NCI-H1048 (cell line): ENCODE measurements at places on chromosomes 2 and 18.

DNA sequence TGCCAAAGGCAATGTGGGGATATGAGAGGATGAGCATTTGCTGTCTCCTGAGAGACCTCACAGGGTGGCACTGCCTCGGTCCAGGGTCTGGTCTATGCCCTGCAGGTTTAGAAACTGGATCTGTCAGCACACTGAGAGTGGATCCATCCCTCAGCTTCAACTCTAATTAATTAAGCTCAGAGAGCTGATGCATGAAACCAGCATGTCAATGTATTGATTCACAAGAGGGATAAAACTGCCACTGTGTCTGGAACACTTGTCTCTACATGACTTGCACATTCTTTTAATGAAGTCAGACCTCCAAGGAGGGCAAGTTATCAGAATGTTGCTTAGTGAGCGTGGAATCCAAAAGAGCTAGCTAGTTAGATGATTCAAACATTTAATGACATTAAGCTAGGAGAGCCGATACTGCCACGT lies 22.5 kb upstream of the POLE4 start:
- DNase-seq, result no peak

DNA sequence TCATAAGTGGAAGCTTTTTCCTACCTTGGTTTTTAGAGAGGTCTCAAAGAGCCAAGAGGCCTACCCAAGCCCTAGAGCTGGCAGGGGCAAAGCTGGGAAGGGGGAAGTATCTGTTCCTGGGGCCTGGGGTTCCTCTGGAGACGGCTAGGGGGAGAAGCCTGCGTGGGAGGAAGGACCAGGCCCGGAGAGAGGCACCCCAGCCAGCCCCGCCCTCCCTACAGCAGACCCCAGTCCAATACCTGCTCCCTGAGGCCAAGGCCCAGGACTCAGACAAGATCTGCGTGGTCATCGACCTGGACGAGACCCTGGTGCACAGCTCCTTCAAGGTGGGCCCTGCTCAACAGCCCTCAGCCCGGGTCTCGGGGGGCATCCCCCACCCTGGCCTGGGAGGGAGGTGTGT lies 2.2 kb downstream of the CTDSP1 start:
- no peak for DNase-seq

DNA sequence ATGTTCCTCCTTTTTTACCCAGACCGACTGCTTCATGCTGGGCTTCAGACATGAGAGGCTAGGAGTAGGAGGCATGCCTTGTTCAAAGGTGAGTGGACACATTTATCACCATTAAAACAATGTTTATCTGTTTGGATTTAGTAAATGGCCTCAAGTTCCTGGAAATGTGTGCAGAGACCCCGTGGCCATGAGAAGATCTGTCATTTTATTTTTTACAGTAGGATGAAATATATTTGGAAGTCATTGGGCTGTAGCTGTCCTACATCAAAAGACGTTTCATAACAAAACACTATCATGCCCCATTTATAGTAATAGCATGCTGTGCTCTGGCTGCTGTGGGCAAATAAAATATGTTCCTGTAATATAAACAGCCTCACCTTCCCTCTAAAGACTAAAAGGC lies 403.9 kb upstream of the TNP1 start:
- no peak for DNase-seq

DNA sequence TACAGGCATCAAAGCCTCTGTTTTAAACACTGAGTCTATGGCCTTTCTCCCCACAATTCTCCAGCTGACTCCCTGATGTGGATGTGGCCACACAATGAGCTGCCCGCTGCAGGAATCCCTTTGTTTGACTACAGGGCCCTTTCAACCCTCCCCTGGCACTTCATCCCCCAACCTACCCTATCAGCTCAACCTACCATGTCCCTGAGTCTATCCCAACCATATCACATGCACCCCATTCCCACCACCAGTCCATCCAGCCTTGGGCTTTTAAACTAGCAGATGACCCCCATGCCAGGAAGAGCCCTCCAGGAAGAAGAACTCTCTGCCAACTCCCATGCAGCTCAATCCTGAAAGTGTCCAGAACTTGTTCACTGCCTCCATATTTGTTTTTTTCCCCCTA lies 46.9 kb upstream of the TEX51 start:
- no peak for DNase-seq

- DNase-seq, result no peak
Observed at GRCh38 chr2:207078186-207078798, 87.5 kb downstream of the KLF7 start.

- DNase-seq, result no peak
Observed at GRCh38 chr2:196987298-196987648, 60.8 kb upstream of the PGAP1 start.

GRCh38 chr2:11681722-11682589 lies 12.0 kb upstream of the NTSR2 start:
- DNase-seq, result peak; percentile 50

- no peak for DNase-seq
Observed at GRCh38 chr2:70906439-70907005, 29.2 kb upstream of the ATP6V1B1 start.

GRCh38 chr2:217934321-217935131 lies 68.3 kb downstream of the TNS1 start:
- no peak for DNase-seq

DNA sequence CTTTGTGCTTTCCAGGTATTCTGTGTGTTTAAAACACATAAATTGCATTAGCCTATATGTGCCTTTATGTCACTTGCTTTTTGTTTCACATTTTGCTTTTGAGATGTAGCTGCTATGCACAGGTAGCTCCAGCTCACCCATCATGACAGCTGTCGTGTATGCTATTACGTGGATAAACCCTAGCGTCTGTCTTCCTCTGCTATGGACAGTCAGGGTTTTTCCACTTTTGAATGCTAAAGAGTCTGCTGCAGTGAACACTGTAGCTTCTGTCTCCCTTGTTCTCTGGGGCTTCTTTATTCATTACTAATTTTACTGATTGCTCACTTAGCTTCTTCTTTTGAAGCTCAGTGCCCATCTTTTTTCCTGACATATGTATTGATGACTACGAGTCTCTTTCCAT lies 24.7 kb upstream of the MBP start:
- no peak for DNase-seq

- DNase-seq, result no peak
Observed at GRCh38 chr2:86781363-86781762, 9.3 kb downstream of the CD8A start.

DNA sequence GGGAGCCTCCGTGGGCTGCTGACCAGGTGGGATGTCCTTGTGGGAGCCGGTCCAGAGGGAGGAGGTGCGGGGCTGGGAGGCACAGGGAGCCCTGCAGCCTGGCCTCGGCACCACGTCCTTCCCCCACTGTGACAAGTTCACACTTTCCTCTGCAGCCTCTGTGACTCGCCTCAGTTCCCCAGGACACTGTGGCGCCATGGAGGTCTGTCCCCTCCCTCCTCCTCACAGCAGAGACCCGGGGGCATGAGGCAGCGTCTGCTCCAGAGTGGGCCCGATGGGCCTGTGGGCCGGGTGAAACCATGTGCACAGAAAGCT lies 27.3 kb upstream of the KCNG2 start:
- no peak for DNase-seq

DNA sequence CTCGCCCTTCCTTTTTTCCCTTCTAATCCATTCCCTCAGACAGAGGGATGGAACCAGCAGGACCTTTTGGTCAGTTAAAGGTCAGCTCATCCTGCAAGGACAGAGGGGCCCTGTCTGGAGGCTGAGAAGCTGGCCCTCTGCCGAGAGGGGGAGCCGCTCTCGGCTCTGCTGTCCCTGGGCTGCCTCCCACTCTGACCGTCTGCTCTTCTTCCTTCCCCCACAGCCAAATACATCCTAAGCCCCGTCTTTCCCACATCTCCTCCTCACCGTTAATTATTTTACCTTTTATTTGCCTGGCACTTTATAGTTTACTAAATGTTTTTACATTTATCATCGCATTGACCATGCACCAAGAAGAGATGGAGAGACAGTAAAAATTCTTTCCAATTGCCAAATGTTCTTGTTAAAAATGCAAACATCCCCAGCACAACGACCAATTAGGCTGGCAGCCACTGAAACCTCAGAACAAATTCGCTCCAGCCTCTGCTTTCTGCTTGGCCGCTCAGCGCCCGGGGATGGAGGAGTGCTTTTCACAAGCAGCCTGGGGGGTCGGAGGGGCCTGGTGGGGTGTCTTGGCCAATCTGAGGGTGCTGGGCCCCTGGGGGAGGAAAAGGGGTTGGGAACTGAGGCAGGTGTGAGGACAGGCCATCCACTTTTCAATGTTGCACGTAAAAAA lies 123.7 kb downstream of the TNS1 start:
- no peak for DNase-seq

GRCh38 chr2:231589656-231590055 lies 3.0 kb upstream of the TEX44 start:
- DNase-seq, result no peak

DNA sequence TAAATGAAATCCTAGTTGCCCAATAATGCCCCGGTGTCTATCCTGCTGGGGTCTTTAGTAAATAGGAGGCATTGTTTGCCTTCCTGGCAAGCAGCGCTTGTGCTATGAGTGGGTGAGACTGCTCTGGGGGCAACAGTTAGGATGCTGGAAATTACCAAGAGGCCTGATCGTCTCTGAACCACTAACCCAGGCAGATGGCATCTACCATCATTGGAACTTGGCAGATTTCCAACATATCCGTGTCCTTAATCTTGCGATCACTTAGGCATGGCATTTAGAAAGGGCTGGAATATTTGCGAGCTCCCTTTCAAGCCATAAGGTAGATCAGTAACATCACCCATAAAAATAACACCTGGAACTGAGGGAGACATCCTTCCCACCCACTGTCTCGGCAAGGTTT lies 18.8 kb upstream of the SH3RF3 start:
- no peak for DNase-seq

- DNase-seq, result no peak
Observed at GRCh38 chr2:174972924-174973323, 32.3 kb downstream of the CHN1 start.

DNA sequence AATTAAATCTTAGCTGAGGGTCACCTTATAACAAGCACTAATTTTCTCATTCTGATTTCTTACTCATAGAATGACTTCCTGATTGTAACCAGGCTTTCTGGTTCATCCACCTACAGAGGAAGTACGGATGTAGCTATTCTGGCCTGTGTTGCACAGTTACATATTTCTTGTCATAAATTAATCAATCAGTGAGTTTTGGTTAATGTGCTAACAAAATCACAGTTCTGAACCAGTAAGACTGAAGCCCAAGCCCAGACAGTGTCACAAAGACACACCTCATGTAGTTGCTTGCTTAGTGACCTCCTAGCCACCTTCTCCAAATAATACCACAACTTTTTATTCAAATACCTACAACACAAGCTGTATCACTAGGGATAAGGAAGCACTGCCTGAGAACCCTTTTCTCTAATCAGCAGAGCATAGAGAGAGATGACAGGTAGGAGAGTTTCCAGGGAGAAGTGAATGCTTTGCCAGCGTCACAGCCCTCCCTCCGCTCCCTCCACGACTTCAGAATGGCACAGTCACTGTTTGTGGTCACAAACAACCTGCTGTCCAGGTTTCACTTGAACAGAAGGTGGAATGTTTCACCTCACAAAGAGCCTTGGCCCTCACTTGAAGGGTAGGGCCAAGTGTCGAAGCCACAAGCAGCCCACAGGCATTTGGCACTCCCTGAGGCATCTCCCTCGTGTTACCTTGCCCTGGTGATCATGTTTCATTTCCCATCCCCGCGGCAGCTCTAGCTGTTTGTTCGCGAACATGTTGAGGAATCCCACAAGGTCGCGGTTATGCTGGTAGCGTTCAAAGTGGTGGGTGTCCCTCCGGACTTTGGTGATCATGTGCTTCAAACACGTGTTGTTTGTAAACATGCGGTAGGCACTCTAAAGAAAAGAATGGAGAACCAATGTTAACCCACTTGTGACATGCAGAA lies 120.8 kb upstream of the STK17B start:
- DNase-seq, result no peak

GRCh38 chr2:42974169-42974720 lies 181.9 kb upstream of the HAAO start:
- no peak for DNase-seq

DNA sequence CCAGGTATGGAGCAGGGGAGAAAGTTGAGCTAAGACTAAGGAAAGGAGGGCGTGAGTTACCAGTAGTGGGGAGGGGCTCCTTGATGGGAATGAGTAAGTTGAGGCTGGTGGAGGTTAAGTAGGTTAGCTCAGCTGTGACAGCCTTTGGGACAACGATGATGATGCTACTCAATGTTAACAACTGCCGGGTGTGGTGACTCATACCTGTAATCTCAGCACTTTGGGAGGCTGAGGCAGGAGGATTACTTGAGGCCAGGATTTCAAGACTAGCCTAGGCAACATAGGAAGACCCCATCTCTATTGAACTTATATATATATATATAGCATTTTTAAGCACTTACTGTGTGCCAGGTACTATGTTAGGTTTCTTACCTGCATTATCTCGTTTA lies 48.4 kb downstream of the HK2 start:
- DNase-seq, result no peak

- no peak for DNase-seq
Observed at GRCh38 chr2:222982010-222982908, 69.7 kb upstream of the KCNE4 start.

GRCh38 chr18:6649421-6650126 lies 79.9 kb upstream of the ARHGAP28 start:
- DNase-seq, result no peak

DNA sequence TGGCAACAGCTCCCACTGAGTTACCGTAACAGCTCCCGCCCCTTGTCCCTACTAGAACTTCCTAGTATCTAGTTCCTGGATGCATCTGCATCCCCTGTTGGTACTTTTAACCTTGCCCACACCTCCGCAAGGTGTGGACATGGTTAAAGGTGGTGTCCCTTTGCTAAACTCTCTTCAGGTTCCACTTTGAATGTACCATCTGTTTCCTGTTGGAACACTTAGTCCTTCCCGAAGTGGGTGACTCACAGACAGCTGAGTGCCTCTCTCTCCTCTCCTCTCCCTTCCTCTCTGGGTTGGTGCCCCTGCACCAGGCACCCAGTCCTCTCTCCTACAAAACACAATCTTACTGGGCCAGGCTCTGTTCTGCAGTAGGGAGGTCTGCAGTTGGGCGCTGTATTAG lies 19.6 kb upstream of the REL start:
- DNase-seq, result no peak

DNA sequence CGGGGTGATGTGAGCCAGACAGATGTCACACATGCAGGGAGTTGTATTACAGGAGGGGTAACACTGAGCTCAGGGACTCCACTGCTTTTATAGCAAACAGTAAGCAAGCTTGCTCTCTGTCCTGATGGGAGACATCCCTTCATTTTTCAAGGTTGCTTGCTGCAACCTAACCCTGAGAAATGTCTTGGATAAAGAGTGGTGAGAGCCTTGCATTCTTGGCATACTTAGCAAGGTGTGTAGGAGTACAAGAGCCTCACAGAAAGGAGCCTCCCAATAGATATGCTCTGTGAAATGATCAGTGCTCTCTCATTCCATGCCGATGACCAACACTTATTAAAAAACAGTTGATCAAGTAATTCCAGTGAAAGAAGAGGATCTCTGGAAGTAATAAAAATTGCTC lies 8.1 kb downstream of the PFN4 start:
- no peak for DNase-seq

- DNase-seq, result no peak
Observed at GRCh38 chr2:25305775-25306174, 36.0 kb downstream of the DNMT3A start.

DNA sequence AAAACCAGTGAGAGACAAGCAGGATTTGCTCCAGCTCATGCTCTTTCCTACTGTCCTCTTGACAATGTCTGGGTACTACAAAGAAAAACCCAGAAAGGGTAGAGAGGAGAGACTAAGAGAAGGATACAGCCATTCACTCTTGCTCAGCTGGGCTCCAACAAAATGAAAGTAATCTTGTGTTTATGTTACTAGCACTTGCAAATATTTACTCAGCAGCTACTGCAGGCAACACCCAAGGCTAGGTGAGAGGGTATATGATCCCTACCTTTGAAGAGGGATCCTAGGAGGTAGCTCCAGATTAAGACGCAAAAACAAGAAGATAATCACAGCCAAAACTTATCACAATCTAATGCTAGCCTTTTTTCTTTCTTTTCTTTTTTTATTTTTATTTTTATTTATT lies 329.6 kb upstream of the ACVR2A start:
- no peak for DNase-seq
